CD8-positive, alpha-beta memory T cell (primary cell): ENCODE measurements at places on chromosomes 13 and 19.

DNA sequence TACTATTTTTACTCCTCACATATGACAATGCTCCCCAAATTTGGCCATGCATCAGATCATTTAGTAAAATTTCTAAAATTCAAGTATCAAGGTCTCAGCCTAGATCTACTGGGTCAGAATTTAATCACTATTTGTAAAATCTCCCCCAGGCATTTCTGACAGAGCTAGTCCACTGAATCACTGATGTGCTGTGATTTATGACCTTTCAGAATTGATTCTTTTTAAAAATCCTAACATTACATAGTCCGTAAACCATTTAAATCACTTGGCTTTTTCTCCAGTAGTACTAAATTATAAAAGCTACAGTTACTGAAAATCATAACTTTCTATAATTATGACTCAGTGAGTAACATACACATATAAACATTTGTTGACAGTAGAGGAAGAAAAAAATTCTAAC is 92.8 kb upstream of the RAP2A start:
- no peak for DNase-seq

GRCh38 chr19:8305798-8306197 is 2.4 kb downstream of the CD320 start:
- DNase-seq, result no peak

DNA sequence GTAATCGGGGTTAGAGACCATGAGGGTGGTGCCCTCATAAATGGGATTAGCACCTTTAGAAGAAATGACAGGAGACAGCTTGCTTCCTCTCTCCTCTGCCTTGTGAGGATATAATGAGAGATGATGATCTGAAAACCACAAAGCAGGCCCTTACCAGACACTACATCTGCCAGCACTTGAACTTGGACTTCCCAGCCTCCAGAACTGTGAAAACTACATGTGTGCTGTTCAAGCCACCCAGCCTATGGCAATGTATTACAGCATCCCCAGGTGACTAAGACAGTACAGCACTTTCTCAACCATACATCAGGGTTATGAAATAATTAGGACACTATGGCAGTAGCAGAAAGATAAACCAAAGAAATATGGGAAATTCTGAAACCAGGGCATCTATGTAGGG is 7.4 kb downstream of the ZNF564 start:
- DNase-seq, result no peak

DNA sequence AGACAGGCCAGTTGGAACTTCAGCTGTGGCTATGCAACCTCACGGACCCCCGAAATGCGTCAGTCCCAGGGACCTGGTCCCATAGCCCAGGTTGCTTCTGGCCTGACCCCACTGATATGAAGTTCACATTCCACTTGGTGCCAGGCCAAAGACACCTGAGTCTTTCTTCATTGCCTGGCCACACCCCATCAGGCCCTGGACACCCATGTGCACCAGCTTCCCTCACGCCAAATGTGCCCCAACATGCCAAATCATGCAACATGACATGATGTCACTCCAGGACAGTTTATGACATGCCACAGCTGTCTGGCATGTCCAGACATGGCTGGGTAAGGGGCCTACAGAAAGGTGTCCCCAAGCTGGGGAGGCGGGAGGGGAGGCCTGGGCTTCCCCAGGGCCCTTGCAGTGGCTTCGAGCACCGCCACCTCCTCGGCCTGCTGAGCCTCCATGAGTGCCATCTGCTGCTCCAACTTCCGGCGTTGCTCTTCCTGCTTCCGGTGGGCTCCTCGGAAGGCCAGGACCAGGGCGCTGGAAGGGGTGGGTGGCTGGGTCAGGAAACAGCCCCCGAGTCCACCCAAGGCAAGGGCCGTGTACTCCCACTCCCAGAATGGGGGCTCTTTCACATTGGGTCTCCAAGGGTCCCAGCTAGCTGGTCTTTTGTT is 4.3 kb upstream of the NR2F6 start:
- DNase-seq, result no peak

GRCh38 chr19:50555450-50556281 is 12.6 kb downstream of the LRRC4B start:
- no peak for DNase-seq

GRCh38 chr19:1585243-1585580 is 7.5 kb downstream of the MBD3 start:
- DNase-seq, result no peak
